ENCODE measurements at places on chromosomes 1 and 21. TPM values are rescaled to one million over a fixed set of nuclear protein-coding genes. Genes with fewer than 3 reads are reported as not detected.

The CALML6 gene
- total RNA-seq = 0.42 TPM

The GBP3 gene
- 7.3 TPM for total RNA-seq

The AMPD1 gene
- not detected for total RNA-seq

The CD160 gene
- total RNA-seq = not detected

The LCE1B gene
- total RNA-seq = not detected

The FAM177B gene
- not detected for total RNA-seq

The LIN28A gene
- not detected for total RNA-seq

The NDUFV3 gene
- total RNA-seq = 40.0 TPM

The FOXO6 gene
- 4.0 TPM for total RNA-seq

The KRTAP19-1 gene
- not detected for total RNA-seq

The SLFNL1 gene
- 0.88 TPM for total RNA-seq

The MRAP gene
- total RNA-seq = 1.6 TPM

The CD164L2 gene
- total RNA-seq = 0.89 TPM

The RHEX gene
- total RNA-seq = 8.3 TPM

The PLCH2 gene
- 0.84 TPM for total RNA-seq

The SPRR1B gene
- total RNA-seq = not detected

The DCST1 gene
- not detected for total RNA-seq

The SMYD3 gene
- total RNA-seq = 10.8 TPM

The FMO3 gene
- 0.75 TPM for total RNA-seq

The IL12RB2 gene
- total RNA-seq = 1.2 TPM

The PCP4L1 gene
- 1.2 TPM for total RNA-seq

The NUDT4B gene
- not detected for total RNA-seq

The SNIP1 gene
- total RNA-seq = 16.3 TPM

The ELOVL1 gene
- total RNA-seq = 33.9 TPM

The SLC30A2 gene
- 0.80 TPM for total RNA-seq

The HSD3B2 gene
- total RNA-seq = 1.0 TPM

The TAGLN2 gene
- 137 TPM for total RNA-seq

The RNU1-1 gene
- total RNA-seq = 2,112 TPM

The SH2D1B gene
- total RNA-seq = not detected

The SELL gene
- 2.0 TPM for total RNA-seq

The IFI44L gene
- 6.8 TPM for total RNA-seq

The PRRX1 gene
- total RNA-seq = 36.6 TPM

The OR10J1 gene
- not detected for total RNA-seq

The ODF2L gene
- total RNA-seq = 29.3 TPM

The NPHS2 gene
- not detected for total RNA-seq

The ACTL8 gene
- total RNA-seq = not detected

The KCNT2 gene
- 12.6 TPM for total RNA-seq

The PRAMEF33 gene
- not detected for total RNA-seq

The NHLH1 gene
- not detected for total RNA-seq

The DLGAP3 gene
- total RNA-seq = 0.62 TPM

The CLEC20A gene
- not detected for total RNA-seq

The RSPO1 gene
- total RNA-seq = 1.7 TPM

The GJA9 gene
- total RNA-seq = not detected

The SPRR4 gene
- not detected for total RNA-seq

The IL23R gene
- total RNA-seq = not detected

The DFFA gene
- total RNA-seq = 17.1 TPM

The RUNX1 gene
- total RNA-seq = 22.9 TPM

The LDLRAD1 gene
- total RNA-seq = 0.48 TPM

The RPTN gene
- not detected for total RNA-seq

The PRAMEF14 gene
- total RNA-seq = not detected

The SLC6A17 gene
- 0.05 TPM for total RNA-seq

The ARHGEF11 gene
- total RNA-seq = 18.5 TPM

The DDAH1 gene
- 3.4 TPM for total RNA-seq

The ARV1 gene
- 14.1 TPM for total RNA-seq

The NKAIN1 gene
- 0.35 TPM for total RNA-seq
